ENCODE measurements at places on chromosomes 2 and 18.

GRCh38 chr2:86297382-86298147, 39.9 kb downstream of the REEP1 start:
- no peak for DNase-seq

DNA sequence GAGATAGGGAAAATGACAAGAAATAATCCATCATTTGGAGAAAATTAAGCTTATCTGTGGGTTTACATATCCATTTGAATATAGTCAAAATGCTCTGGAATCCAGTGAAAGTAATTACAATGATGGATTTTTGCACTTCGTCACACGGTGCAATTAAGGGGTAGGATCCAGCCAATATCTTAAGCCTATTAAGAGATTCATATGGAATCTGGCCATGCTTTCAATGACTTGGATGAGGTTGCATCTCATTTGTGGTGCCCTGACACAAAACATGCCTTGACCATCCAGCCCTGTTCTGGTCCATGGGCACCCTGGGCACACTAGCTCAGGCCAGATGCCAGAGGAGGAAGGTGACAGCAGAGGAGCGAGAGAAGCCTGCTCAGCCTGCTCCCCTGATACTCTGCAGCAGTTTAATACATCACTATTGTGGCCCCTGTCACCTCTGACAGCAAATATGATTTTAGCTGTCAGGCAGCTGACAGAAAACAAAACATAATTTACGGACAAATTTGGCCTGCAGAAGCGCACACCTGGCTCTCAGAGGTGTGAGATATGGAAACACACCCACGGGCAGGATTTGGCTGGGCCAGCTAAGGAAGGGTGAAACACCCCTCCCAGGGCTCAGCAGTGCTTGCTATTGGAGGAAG, 94.1 kb upstream of the ST8SIA3 start:
- DNase-seq, result no peak

GRCh38 chr2:176976736-176977685, 235.6 kb upstream of the HNRNPA3 start:
- DNase-seq, result no peak

DNA sequence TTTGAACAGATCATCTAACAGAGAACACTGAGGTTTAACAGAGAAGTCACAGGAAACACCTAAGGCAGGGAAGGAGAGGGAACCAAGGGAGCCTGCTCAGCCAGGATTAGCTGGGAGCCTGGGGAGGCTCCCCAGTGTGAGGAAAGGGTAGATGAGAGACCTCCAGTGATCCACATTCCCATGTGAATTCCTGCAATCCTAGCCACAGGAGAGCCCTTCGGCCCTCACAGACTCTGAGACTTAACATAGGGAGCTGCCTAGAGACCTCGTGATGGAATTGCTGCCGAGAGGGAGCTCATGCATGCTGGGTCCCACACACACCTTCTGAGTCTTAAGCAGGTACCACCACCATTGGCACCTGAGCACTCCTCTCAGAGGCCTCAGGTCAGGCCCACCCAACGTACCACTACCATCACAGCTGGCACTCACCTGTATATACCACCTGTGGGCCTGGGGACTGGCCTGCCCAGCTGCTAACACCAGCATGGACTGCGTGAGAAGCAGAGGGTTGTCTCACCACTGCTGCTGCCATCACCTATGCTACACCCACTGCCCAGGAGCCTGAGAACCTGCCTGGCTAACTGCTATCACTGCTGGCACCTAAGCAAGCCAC, 225.9 kb upstream of the RASGRP3 start:
- no peak for DNase-seq

GRCh38 chr2:15583826-15584225, 7.8 kb upstream of the DDX1 start:
- no peak for DNase-seq

DNA sequence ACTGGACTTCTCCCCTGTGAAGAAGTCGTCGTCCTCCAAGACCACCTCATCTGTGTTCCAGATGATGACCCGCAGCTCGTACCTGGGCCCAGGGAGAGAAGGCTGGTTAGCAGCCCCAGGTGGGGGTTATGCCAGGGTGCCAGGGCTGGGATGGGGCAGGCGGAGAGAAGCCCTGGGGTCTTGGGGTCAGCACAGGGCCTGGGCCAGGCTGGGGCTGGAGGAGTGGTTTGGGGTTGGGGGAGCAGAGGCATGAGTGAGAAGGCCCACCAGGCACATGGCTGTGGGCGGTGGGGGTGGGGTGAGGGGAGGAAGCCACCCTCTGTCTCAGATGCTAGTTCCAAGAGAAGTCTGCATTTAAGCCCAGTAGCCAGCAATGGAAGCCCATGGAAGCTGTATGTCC, 15.8 kb downstream of the OTOF start:
- no peak for DNase-seq

GRCh38 chr18:47254341-47254939, 3.0 kb upstream of the SKOR2 start:
- no peak for DNase-seq

- no peak for DNase-seq
These were observed 482.0 kb downstream of the ZNF516 start for GRCh38 chr18:76013057-76013456.

- DNase-seq, result no peak
These were observed 4.7 kb downstream of the ZEB2 start for GRCh38 chr2:144515099-144515695.

DNA sequence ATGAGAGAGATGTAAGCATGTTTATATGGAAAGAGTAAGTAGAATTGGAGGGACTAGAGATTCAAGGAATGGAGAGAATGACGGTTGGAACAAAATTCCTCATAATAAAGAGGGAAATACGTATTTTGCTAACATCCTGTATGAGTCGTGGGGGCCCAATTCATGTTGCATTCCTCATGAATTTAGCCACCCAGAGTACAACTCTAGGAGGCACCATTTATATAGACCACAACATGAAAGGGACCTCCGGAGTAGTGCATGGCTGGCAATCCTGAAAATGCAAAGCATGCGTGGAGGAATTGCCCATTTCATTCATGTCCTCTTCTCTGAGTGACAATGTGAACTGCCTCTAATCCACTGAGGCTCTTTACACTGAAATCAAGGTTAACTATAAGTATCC, 168.2 kb downstream of the ZEB2 start:
- DNase-seq, result no peak

GRCh38 chr2:238242731-238243495, 3.1 kb upstream of the HES6 start:
- no peak for DNase-seq

- DNase-seq, result no peak
These were observed 255.2 kb upstream of the RASGRP3 start for GRCh38 chr2:33221046-33221784.

DNA sequence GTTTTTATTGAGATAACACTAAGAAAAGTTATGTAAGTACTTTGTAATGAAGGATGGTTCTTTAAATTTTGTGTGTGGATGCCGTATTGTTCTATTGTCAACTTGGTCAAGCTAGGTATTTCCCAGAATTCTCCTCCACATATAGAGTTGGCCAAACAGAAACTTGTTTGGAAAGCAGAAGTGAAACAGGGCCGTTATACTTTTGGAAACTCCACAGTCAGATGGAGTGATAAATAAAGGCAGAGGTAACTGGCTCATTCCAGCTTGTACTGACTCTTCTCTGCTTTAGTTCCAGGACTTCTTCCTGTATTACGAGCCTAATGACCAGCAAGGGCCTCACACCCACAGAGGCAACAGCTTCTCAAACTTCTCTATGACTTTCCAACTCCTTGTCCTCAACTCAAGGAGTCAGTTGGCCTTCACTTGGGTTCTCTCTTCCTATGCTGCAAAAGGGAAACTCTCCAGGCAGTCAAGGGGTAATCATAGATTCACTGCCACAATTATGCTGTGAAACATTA, 16.4 kb upstream of the STARD7 start:
- DNase-seq, result no peak

DNA sequence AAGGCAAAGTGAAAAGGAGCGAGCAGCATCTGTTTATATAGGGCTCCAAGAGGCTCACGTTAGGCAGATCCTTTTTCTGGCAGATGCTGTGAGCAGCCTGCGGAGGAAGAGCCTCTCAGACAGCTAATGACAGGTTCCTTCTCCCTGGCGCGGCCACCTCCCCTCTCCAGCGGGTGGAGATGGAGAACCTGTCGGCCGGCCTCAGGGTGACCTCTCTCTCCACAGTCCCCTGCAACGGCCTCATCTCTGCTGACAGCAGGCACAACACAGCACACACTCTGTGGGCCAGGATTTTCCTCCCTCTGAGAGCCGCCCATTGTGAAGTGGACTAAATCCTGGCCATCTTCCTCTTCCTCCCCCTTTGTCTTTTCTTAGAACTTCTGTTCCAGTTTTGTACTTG, 119.8 kb downstream of the PRKCE start:
- peak; percentile 13 for DNase-seq

- DNase-seq, result peak; percentile 31
These were observed 67.1 kb upstream of the YWHAQ start for GRCh38 chr2:9697909-9698308.

GRCh38 chr2:69741575-69742321, at the start of gene ANXA4:
TSS of gene ANXA4 (plus strand) at chr2:69742134. CDS start at chr2:69781566, 39,432 bp downstream.
- DNase-seq, result peak; percentile 60

- no peak for DNase-seq
These were observed 223.6 kb upstream of the EPAS1 start for GRCh38 chr2:46073540-46074046.

DNA sequence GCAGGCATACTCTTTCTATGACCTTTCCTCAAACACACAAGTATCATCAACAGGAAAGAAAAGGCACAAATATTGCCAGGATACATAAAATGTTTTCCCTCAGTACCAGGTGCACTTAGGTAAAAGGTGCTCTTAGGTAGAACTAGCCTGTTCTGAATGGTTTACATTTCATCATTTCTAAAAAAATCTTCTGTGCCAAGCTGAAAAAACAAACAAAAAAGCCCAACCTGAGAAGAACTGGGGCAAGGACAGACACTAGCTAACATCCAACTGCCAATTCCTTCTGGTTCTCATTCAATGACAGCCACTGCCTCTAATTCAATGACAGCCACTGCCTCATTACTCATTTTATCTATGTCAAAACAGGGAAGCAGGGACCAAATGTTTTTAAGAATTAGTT, 68.5 kb downstream of the SPIRE1 start:
- DNase-seq, result no peak

DNA sequence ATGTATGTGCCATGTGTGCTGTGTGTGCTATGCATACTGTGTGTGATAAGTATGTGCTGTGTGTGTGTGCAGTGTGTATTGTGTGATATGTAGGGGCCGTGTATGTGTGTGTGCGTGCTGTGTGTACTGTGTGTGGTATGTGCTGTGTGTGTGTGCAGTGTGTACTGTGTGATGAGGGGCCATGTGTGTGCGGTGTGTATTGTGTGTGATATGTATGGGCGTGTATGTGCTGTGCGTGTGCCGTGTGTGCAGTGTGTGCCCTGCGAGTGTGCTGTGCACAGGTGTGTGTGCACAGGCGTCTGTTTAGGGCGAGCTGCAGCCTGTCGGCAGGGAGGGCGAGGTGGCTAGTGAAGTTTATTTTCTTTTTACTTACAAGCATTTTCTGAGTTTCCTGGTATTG, 16.1 kb downstream of the SNORC start:
- no peak for DNase-seq

GRCh38 chr18:56060967-56061541, 473.1 kb upstream of the TCF4 start:
- DNase-seq, result no peak

GRCh38 chr2:58893656-58894351, 652.7 kb upstream of the FANCL start:
- DNase-seq, result no peak

DNA sequence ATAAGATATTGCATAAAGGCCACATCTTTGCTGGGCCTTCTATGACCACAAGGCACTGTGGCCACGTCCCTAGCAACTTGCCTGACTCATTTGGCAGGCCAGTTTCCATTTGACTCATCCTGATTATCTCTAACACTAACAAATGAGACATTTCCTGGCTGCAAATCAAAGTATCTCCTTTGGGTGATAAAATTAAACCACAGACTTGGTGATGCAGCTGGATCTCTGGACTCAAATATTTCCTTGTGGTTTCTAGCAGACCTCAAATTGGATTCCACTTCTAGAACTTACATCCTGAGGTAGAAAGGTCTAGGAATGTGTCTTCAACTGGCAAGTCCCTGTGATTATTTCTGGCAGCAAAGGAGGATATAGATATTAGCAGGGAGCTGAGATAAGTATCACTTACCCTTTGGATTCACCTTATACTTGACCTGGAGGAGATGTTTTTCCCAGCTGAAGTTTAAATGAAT, 167.9 kb upstream of the NXPH2 start:
- no peak for DNase-seq

- no peak for DNase-seq
These were observed 1.0 kb upstream of the TUBB6 start for GRCh38 chr18:12306752-12307700.

GRCh38 chr2:40957508-40957907, 505.6 kb upstream of the SLC8A1 start:
- DNase-seq, result no peak

DNA sequence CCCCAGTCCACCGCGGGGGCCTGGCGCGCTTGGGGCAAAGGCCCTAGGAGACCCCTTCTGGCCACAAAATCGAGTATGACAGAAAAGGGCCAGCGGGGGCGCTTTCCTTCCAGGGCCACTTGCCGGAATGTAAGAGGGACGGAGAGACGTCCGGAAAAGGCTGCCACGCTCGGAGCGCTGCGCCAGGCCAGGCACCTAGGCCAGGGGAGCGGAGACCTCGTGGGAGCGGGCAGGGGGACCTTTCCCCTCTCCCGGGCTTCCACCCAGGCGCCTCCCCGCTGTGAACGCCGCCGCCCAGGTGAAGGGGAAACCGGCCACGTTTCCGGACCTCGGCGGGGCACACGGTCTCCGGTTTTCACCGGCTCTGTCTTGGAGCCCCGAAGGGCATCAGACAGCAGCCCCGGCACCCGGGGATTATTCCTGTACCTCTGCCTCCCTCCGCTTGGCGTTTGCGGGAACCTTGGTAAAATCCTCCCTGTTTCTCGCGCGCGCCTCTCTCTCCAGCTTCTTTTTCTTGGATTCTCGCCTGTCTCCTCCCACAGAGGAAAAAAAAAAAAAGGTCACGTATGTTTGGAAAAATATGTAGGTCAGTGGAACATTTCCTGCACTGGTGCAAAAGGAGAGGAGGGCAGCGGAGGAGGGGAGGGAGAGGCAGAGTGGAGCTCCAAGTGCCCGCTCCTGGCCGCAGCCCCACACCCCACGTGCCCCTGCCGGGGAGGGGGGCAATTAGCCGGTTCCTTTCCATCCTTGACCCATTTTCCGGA, 1.2 kb upstream of the NPAS2 start:
- DNase-seq, result no peak

GRCh38 chr2:74593826-74594772, 39.6 kb downstream of the DOK1 start:
- no peak for DNase-seq

Measured in CD4-positive, alpha-beta T cell treated with Interleukin-12 subunit alpha and Interleukin-12 subunit beta, for 1 hour (primary cell).